ENCODE measurements at places on chromosomes 12 and 14. TPM values are rescaled to one million over a fixed set of nuclear protein-coding genes. Genes with fewer than 3 reads are reported as not detected.
A peak's percentile ranks its signal among the peaks of the same experiment; 100 is the strongest.

GRCh38 chr12:128891856-128892255 lies 38.6 kb downstream of the GLT1D1 start:
- H3K36me3 ChIP-seq = no peaks in the 10 kb centered on the region
- no peaks in the 10 kb centered on the region for H3K27me3 ChIP-seq
- no peaks in the 10 kb centered on the region for H3K4me1 ChIP-seq
- DNase-seq = no peak
- no peak overlapping the region for H3K4me3 ChIP-seq
- H3K27ac ChIP-seq = no peak overlapping the region

- peaks cover 9% of the 10 kb centered on the region for H3K27me3 ChIP-seq
- no peak overlapping the region for H3K27ac ChIP-seq
- no peak for DNase-seq
- no peaks in the 10 kb centered on the region for H3K36me3 ChIP-seq
These were observed 110.4 kb upstream of the CPSF6 start for GRCh38 chr12:69129017-69129416.

GRCh38 chr12:111297703-111298426 lies 71.0 kb downstream of the PHETA1 start:
- no peak overlapping the region for H3K4me3 ChIP-seq
- H3K36me3 ChIP-seq = no peaks in the 10 kb centered on the region
- no peak overlapping the region for H3K27ac ChIP-seq
- H3K4me1 ChIP-seq = no peaks in the 10 kb centered on the region

DNA sequence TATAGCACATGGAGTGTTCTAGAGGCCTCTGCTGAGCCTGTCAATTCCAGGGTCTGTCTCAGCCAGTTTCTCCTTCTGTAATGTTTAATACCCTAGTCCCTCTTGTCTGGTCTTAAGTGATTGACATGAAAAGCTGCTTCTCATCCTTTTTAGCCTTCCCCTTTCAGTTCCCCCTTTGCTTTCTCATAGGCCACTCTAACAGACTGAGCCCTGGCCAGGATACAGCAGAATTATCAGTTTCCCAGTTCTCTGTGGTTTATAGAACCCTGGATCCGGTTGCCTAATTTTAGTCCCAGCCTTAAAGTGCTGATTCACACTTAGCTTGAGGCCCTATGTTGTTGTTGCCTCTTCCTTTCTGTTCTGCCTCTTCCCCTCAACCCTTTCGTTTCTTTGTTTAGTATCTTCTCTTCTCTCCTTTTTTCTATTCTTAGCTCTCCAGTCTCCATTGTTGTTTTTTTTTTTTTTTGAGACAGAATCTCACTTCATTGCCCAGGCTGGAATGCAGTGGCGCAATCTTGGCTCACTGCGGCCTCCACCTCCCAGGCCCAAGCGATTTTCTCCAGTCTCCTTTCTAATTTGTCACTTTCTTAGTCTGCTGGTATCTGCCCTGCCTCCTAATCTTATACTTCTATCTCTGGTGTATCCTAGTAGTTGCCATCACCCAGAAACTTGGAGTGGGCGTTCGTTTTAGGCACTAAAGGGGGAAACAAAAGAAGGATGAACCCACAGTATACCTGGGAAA lies 2.9 kb upstream of the BIN2 start:
- DNase-seq = peak; percentile 96
- H3K36me3 ChIP-seq = no peaks in the 10 kb centered on the region
- no peaks in the 10 kb centered on the region for H3K27me3 ChIP-seq
- H3K4me3 ChIP-seq = no peak overlapping the region
- peak overlapping the region; percentile 72 for H3K27ac ChIP-seq

DNA sequence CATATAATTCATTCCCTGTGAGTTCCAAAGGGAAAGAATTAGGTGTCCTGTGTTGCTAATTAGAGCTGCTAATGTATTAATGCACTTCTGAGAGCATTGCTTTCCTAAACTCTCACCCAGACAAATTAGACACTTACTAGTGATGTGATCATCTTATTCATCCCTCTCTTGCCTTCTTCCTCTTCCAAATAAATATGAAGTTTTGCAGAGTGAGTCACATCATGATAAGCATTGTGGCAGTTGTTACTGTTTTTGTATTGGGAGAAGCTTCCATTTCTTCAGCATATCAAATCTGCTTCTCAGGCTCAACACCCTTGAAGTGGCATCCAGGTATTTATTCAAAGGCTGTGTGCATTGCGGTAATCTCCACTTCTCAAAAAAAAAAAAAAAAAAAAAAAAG lies 37.3 kb upstream of the E2F7 start:
- no peaks in the 10 kb centered on the region for H3K27me3 ChIP-seq
- peak; percentile 62 for DNase-seq
- no peak overlapping the region for H3K4me3 ChIP-seq

Gene CS
- 114 TPM for total RNA-seq

- peak overlapping the region; percentile 79 for H3K27ac ChIP-seq
- peak overlapping the region; percentile 85 for H3K4me3 ChIP-seq
- H3K36me3 ChIP-seq = no peaks in the 10 kb centered on the region
- DNase-seq = peak; percentile 99
These were observed 92.8 kb downstream of the NINJ2 start for GRCh38 chr12:570435-570920.

Gene LGR5
- not detected for total RNA-seq

DNA sequence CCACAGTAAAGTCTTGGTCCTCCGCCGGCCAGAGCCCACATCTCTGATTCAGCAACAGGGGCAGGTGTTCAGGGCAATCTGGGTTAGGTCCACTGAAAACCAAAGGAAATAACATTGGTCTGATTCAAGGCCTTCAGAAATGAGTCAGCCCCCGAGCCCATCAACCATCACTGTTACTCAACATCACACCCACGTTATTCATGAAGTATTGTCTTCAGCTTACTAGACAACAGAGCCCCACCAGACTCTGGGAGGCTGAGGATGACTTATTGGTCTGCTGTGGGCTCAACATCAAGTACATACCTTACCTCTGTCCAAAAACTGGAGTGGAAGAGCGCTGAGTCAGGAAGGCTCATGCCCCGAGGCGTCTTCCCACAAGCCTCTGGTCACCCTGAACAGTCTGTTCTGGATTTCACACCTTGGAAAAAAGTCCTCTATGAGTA lies 97.5 kb downstream of the ZFP36L1 start:
- peak; percentile 96 for DNase-seq
- no peaks in the 10 kb centered on the region for H3K36me3 ChIP-seq
- H3K27me3 ChIP-seq = no peaks in the 10 kb centered on the region
- H3K4me3 ChIP-seq = no peak overlapping the region
- peaks cover 35% of the 10 kb centered on the region for H3K4me1 ChIP-seq

Gene FOXN3
- 44.5 TPM for total RNA-seq

DNA sequence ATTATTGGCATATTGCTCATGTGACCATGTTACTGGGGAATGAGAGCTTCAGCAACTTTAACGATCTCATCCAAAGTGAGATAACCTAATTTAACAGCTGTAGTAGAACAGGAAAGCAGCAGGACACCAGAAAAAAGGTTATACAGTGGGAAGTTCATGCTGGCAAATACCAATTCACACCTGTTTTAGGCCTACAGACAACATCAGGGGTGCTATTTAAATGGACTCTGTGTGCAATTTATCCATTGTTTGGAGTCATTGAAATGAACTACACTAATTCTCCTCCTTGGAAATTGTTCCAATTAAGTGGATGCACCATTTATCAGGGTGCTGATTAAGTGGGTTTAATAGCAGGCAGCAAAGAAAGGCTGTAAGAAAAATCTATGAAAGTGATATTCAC lies 424.4 kb upstream of the LMO3 start:
- no peaks in the 10 kb centered on the region for H3K36me3 ChIP-seq
- no peaks in the 10 kb centered on the region for H3K4me1 ChIP-seq
- H3K27ac ChIP-seq = no peak overlapping the region
- no peak for DNase-seq
- no peaks in the 10 kb centered on the region for H3K27me3 ChIP-seq
- H3K4me3 ChIP-seq = no peak overlapping the region

Gene DAO
- not detected for total RNA-seq

GRCh38 chr14:24372701-24373416 lies 4.9 kb downstream of the NFATC4 start:
- peaks cover 41% of the 10 kb centered on the region for H3K4me1 ChIP-seq
- peaks cover 80% of the 10 kb centered on the region for H3K36me3 ChIP-seq
- H3K27ac ChIP-seq = no peak overlapping the region
- peak; percentile 87 for DNase-seq
- no peaks in the 10 kb centered on the region for H3K27me3 ChIP-seq

Gene ASB8
- total RNA-seq = 35.9 TPM

Gene DDN
- 0.29 TPM for total RNA-seq

- H3K27me3 ChIP-seq = no peaks in the 10 kb centered on the region
- no peaks in the 10 kb centered on the region for H3K36me3 ChIP-seq
- no peak overlapping the region for H3K27ac ChIP-seq
- H3K4me1 ChIP-seq = peaks cover 6% of the 10 kb centered on the region
- no peak for DNase-seq
These were observed 72.5 kb upstream of the ATP2B1 start for GRCh38 chr12:89781156-89781555.

GRCh38 chr12:97537501-97537900 lies 74.9 kb downstream of the RMST start:
- H3K27me3 ChIP-seq = no peaks in the 10 kb centered on the region
- no peaks in the 10 kb centered on the region for H3K36me3 ChIP-seq
- H3K27ac ChIP-seq = no peak overlapping the region
- no peaks in the 10 kb centered on the region for H3K4me1 ChIP-seq

Gene OR6C2
- not detected for total RNA-seq

DNA sequence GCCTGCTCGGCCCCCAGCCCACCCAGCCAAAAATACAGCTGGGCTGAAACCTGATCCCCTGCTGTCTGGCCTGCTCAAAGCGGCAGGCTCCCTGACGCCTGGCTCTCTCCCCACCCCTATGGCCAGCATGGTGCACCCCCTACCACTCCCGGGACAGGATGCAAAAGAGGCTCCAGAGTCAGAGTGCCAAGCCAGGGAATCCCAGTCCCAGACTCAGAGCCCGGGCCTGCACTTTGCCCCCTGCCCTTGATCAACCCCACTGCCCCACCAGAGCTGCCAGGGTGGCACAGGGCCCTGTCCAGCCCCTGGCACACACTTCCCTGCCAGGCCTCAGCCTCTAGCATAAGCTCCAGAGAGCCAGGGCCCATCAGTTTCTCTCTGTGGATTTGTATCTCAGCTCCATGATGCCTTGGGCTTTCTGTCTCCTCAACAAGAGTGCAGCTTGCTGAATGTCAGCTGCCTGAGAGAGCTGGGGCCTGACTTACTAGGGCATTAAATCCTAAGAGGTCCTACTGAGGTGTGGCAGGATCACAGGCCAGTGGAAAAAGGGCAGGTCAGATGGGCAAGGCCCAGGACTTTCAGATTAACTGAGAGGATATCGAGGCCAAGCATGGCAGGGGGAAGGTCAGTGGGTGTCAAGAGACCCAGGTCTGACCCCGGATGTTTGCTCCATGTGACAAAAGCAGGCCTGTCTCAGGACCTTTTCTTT lies 13.9 kb downstream of the ACVRL1 start:
- no peaks in the 10 kb centered on the region for H3K27me3 ChIP-seq
- peaks cover 13% of the 10 kb centered on the region for H3K4me1 ChIP-seq
- H3K27ac ChIP-seq = no peak overlapping the region
- no peak overlapping the region for H3K4me3 ChIP-seq

Gene SDSL
- 6.5 TPM for total RNA-seq

DNA sequence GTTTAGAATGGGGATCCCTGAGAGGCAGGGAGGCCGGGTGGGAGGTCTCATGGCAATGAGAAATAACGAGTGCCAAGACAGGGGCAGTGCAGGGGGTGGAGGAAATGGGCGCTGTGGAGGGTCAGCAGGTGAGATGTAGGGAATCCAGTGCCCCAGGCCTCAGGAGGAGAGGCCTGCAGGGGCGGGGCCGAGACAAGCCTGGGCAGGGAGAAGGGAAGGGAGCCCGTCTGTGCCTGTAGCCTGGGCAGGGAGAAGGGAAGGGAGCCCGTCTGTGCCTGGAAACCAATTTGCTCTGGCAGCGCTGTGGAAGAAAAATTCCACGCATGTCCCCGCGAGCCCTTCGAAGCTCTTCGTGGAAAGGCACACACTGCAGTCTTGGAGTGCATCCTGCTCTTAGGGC lies 10.6 kb upstream of the NCOR2 start:
- H3K27me3 ChIP-seq = no peaks in the 10 kb centered on the region
- no peak for DNase-seq
- no peak overlapping the region for H3K4me3 ChIP-seq
- no peak overlapping the region for H3K27ac ChIP-seq

Measured in osteoblast (primary cell).